Activated naive CD4-positive, alpha-beta T cell treated with anti-CD3 and anti-CD28 coated beads, Interleukin-2, amount 50 U/mL, for 16 hours (primary cell): ENCODE measurements at places on chromosomes 4 and X.

GRCh38 chr4:42985976-42986375, 93.5 kb downstream of the GRXCR1 start:
- DNase-seq = no peak

DNA sequence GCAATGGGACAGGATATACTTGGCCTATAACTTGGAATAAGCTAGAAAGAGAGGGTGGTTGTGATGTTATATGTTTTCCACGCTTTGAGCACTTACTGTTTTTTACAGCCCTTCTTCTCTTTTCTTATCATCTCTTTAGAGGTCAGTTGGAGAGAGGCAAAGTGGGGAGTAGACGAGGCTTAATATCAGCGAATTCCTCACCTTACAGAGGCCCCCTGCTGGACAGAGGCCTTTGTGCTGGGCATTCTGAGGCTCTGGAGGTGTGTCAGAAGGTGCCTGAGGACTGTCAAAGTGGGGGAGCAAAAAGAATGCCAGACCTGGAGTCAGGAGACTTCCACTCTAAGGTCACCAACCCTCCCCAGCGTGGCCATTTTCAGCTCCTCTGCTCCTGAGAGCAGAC, 42.5 kb downstream of the MAMLD1 start:
- no peak for DNase-seq

DNA sequence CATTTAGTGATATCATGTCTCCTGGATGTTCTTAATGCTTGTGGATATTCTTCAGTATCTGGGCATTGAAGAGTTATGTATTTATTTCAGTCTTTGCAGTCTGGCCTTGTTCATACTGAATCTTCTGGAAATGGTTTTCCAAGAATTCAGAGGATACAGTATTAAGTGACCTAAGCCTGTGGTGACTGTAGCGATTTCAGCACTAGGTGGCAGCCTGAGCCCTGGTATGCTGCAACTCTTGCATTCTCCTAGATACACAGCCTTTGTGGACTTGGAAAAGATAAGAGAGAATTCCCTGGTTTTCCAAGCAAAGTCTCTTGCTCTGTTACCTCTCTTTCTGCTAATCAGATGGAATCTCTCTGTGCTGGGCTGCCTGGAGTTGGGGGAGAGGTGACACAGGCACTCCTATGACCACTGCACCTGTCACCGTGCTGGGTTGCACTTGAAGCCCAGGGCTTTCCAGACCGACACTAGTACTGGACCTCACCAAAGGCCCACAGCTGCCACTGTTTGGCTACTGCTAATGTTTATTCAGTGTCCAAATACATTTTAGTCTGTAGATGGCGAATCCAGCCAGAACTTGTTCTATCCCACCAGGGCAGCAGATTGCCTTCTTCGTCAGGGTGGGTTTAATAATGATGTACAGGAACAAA, 19.3 kb upstream of the SPIN2A start:
- DNase-seq = no peak

DNA sequence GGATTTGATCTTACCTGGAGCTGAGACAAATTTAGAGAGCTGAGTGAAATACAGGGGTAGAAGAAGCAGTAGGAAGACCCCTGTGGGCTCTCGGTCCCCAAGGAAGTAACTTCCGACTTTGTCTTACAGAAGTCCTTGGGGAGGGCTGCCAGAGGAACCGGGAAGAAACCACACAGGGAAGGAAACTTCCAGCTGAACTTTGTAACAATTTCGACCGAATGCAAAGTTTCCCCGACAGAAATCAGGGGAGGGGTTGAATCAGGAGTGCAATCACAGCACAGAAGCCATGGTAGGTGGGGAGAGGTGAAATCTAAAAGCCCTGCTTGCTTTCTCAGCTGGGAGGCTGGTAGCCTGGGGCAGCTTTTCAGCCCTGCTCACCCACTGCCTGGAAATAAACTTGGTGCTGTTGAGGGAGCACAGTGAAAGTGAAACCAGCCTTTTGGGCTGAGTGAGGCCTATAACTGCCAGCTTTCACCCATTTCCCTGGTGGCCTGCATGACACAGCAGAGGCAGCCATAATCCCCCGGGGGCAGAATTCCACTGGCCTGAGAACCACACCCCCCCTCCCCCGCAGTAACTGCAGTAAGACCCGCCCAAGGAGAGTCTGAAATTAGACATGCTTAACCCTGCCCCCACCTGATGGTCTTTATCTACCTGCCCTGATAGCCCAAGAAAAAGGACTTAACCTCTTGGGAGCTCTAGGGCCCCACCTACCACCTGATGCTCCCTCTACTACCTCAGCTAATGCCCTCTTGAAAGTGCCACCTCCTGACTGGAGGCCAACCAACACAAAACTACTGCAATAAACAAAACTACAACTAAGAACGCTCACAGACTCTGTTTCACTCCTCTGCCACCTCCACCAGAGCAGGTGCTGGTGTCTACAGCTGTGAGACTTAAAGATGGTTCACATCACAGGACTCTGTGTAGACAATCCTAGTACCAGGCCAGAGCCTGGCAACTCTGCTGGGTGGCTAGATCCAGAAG, 248.2 kb downstream of the PARM1 start:
- no peak for DNase-seq

DNA sequence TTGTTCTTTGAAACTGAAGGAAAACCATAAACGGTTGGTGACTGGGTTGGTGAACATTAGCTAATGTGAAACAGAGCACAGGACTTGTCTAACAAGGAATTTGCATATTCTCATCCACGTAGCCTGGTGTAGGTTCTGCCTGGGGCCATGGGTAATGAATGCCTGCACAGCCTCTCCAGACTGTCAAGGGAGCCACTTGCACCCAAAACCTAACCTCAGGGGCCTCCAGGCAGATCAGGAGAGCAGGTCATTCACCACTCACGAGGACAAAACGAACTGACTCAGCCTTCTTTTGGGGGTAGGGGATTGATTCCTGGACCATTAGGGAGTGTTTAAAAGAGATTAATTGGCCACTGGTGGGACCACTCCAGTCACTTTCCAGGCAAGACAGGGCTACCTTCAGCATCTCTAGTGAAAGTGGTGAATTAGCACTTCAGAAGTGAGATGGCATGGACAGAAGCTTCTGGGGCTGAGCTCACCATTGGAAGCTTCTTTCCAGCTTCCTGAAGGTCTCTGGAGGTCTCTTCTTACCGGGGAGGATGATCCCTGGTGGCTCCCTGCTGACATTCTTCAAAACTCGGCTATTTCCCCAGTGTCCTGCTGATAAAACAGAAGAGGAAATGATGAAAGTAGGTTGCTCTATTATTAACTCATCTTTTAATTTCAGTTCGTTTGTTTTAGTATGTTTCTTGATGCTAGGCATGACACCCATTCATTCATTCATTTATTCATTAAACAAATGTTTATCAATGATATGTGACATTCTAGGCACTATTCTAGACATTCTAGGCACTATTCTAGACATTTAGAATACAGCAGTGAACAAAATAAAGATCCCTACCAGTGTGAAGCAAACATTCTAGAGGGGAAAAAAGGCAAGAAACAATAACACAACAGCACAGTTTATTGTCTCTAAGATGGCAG, 104.5 kb upstream of the LNX1 start:
- DNase-seq = no peak

DNA sequence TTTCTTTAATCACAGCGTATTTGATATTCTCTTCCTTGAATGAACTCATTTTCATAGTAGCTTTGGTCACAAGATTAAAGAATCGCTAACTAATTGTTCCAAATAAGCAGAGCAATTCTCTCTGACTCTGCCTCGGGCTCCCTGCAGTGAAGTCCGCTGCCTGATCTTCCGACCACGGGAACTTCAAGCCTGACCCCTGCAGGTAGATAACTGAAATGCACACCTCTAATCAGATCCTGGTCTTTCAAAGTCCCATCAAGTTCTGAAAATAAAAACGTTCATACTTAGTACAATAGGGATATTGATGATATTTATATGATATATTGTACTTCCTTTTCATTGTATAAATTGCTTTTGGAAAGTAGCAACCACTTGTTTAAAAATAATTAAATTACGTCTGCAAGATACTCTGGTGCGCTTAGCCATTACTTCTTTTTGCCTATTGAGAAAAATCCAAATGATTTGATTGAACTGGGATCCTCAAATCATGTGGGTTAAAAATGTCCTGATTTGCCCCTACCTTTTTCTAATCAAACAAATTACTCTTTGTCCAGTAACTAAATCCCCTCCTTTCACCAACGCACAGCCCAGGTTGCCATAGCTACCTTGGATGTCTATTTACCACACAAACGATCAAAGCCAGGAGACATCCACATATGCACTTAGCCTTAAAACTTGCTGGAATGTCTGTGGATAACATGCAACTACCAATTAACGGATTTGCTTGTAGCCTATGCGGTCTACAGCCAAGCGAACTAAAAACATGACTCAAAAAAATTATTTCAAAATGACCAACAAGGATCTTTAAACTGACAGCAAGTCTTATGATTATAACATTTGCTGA, 4.2 kb downstream of the MID1 start:
- DNase-seq = peak; percentile 10

DNA sequence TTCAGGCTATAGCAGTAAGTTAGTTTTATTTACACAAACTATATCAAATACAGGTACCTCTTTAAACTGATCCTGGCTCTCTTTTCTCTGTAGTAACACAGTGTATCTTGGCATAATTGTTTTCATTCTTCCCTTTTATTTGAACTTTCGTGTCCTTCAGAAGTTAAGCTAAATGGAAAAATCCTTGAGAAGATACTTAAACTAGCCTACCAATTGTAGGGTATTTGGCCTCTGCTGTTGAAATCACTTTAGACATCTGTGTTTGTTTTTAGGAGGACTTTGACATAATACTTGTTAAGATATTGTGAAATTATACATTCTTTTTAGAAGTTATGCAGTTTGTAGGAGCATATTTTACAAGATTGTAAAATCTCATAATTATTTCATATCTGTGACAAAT, 90.3 kb upstream of the GK2 start:
- DNase-seq = no peak

GRCh38 chr4:99504804-99505502, 5.9 kb upstream of the C4orf17 start:
- no peak for DNase-seq

DNA sequence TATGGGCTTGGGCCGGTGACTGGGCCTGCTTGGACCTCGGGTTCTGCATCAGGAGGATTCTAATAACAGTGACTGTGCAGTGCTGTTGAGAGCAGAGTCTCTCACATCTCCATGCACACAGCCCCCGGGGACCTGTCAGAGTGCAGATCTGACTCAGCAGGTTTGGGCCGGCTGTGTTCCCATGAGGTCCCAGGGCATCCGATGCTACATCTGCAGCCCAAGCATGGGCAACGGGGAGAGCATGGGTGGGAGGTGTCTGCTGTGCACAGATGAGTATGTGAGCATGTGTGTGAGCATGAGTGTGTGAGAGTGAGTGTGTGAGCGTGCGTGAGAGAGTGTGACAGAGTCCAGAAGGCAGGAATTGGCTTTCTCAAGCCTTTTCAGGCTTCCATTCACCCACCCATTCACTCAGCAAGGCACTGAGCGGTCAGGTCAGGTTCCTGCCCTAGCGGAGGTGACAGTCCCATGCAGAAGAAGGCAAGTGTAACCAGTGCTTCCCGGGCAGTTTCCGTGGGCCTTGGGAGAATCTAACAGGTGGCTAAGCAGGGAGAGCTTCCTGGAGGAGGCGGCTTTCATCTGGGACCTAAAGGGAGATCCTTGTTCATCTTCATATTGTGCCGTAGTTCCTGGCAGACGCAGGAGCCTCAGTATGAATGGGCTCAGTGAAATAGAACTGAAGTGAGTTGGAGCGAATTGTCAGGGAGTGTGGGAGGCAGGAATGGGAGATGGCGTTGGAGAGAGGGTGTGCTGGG, 62.6 kb downstream of the SORCS2 start:
- no peak for DNase-seq

DNA sequence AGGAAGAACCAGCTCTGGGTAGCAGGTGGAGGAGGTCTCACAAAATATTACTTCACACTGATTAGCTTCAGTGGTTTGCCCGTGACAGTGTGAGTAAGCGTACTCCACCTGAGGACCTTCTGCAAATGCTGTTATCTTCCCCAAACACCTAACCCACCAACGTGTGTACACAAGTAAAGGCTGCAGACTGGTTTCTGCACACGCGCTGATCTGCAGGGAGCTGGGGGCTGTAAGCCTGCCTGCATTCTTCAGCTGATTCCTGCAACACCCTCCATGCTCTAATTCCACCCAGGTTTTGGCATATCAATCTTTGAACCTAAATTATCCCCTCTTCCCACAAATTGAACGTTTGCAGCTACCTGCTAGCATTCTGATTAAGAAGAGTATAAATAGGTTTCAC, 820.2 kb downstream of the TRIML1 start:
- no peak for DNase-seq

DNA sequence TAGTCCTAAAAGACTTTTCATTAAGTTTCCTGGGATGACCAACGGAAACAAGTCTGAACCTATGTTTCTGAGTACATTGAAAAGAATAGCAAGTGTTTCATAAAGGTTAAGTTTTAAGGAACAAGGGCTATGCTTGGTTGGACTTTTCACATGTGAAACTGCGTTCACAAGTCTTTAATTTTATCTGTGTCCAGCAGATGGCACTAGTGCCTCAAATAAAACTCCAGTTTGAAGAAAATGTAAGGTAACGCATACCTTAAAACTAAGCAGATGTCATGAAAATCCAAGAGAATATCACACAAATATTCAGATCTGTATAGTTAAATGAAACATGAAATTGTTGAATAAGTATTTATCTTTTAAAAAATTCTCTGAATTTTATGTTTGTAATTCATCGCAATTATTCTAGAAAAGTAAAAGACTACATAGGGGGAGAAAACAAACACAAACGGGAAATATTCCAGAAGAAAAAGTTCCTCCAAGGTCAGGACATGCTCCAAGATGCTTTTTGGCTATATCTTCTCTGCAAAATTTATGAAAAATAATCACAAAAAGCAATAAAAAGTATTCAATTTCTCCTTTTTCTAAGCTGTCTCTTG, 89.6 kb upstream of the MAD2L1 start:
- no peak for DNase-seq

DNA sequence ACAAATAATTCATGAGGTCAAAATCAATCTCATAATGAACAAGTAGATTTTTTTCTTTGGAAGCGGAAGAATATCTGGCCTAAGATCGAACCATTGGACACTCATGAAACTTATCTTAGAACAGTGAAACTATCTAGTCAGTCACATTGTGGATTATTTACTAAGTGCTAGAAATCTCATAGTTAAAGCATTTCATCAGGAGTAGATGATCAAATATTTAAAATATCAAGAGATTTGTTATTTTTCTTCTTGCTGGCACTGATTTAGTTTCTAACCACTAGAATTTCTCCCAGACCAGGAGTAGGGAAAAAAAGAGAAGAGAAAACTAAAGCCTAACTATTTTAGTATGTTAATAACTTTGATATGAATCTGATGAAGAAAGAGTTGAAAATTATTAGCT, 105.5 kb downstream of the SHROOM3 start:
- DNase-seq = no peak

DNA sequence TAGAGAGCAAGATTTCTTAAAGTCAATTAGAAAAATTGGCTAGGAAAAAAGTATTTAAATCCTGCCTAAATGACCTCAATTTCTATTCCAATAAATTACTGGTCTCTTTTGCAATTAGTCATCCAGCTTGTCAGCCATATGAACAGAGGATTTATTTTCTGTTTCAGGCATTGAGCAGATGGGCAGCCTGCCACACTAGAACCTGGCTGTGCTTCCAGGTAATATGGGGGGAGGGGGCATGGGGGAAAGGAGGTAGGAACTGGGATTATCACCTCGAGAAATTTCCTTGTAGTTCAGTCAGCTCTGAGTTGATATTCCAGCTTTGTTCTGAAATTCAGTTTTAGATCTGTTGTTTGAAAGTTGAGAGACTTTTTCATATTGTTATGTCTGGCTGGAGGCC, 206.3 kb upstream of the LCORL start:
- no peak for DNase-seq
